ENCODE measurements at places on chromosomes 12 and 14.
A peak's percentile ranks its signal among the peaks of the same experiment; 100 is the strongest.

GRCh38 chr12:7459973-7460372 is 16.0 kb upstream of the CD163L1 start:
- H3K4me1 ChIP-seq, result no peaks in the 10 kb centered on the region
- no peaks in the 10 kb centered on the region for H3K36me3 ChIP-seq
- ATAC-seq, result no peak
- H3K4me3 ChIP-seq, result no peak overlapping the region
- no peak overlapping the region for H3K27ac ChIP-seq

DNA sequence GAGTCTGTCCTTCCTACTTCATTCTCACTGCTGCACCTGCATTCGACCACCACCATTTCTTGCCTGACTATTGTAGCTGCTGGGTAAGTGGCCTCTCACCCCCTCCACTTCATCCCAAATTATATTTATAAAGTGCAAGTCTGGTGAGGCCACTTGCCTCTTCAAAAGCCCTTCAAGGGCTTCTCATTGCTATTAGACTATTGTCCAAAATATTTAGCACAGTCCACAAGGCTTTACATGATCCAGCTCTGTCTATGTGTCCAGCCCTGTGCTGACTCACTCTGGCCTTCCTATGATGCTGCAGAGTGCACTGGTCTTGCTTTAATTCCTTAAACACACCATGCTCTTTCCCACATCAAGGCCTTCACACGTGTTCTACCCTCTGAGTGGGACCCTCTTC is 46.0 kb downstream of the PAH start:
- H3K36me3 ChIP-seq, result no peaks in the 10 kb centered on the region
- H3K27me3 ChIP-seq, result peaks cover 4% of the 10 kb centered on the region
- no peak for ATAC-seq
- no peak overlapping the region for H3K27ac ChIP-seq
- H3K4me3 ChIP-seq, result no peak overlapping the region

DNA sequence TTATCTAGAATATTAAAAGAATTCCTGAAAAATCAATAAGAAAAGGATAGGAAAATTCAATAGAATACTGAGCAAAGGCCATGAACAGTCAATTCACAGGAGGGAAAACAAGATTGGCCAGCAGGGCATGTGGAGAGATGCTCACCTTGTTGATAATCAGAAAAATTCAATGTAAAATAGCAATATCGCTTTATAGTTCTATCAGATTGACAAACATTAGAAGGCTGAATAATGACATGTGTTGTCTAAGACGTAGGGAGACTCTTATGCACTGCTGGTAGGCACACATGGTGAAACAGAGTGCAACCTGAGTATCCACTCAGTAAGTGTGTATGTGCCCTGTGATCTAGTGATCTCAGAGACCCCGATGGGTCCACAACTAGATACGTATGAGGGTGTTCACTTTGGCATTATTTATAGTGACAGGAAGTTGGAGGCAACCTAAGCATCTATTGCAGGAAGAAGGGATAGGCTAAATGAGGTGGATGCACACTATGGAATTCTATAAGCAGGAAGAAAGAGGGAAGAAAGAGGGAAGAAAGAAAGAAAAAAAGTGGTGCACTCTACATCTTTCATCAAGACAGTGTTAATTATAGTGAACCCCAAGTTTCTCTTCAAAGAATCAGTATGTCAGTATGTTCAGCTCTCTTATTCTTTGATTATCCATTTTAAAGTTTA is 3.8 kb upstream of the ANKRD33 start:
- ATAC-seq, result no peak
- no peaks in the 10 kb centered on the region for H3K36me3 ChIP-seq
- H3K4me1 ChIP-seq, result peaks cover 8% of the 10 kb centered on the region
- no peak overlapping the region for H3K4me3 ChIP-seq
- peaks cover 3% of the 10 kb centered on the region for H3K27me3 ChIP-seq

GRCh38 chr12:131463174-131463573 is 247.7 kb upstream of the SFSWAP start:
- no peaks in the 10 kb centered on the region for H3K4me1 ChIP-seq
- no peak for ATAC-seq
- no peak overlapping the region for H3K27ac ChIP-seq
- H3K36me3 ChIP-seq, result no peaks in the 10 kb centered on the region

GRCh38 chr12:113781415-113782198 is 184.5 kb downstream of the RBM19 start:
- H3K4me3 ChIP-seq, result no peak overlapping the region
- H3K36me3 ChIP-seq, result no peaks in the 10 kb centered on the region
- H3K27me3 ChIP-seq, result peaks cover 40% of the 10 kb centered on the region
- H3K27ac ChIP-seq, result no peak overlapping the region
- H3K4me1 ChIP-seq, result no peaks in the 10 kb centered on the region
- no peak for ATAC-seq

DNA sequence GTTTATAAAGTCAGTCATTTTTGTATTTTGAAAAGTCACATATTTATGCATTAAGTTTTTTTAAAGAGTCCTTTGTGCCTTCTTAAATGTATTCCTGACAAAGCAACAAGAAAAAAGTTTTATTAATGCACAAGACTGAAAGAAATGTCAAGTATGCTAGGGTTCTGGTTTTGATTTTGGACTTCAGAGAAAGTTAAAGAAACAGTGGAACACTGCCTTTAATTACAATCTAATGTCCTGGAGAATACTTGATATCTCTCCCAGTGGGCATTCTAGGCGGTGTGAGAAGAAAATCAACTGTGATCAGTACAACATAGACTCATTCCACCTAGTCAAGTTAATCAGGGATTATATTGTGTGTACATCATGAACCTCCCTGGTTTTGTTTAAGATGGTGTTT is 49.9 kb downstream of the PRICKLE1 start:
- no peaks in the 10 kb centered on the region for H3K36me3 ChIP-seq
- no peak overlapping the region for H3K4me3 ChIP-seq
- no peak for ATAC-seq
- H3K4me1 ChIP-seq, result no peaks in the 10 kb centered on the region

DNA sequence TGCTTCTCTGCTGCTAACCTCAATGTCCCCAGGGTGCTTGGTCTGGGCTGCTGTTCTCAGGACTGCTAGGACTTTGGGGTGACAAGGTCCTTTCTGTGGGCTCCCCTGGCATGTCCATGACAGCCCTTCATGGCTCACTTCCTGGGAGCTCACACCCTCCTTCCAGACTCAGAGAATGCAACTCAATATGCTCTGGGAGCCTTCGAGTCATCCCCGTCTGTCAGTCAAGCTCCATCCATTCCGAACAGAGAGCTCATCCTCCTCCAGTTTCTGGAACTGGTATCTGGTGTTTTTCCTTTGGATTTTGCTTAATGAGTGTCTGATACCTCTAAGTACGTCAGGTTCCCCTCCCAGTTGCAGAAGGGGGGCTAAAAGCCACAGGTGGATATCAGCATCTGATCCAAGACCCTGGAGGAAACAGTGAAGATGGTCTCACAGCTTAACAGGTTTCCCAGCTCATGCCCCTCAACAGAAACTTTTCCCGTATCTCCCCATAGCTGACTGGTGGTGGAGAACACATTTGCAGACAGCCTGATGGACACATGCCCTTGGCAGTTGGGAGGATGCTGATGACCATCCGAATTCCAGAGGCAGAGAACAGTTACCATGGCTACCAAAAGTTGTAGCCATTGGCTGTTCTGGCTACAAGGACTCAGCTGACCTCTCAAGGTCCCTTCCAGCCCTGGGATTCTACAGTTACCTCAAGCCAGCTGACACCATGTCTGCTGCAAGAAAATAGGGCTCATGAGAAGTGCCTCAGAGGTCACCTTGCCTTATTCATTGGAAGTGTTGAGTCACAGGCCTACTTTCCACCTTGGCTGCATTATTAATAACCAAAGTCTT is 9.5 kb upstream of the RAB35 start:
- peak overlapping the region; percentile 92 for H3K27ac ChIP-seq
- H3K4me3 ChIP-seq, result peak overlapping the region; percentile 60
- ATAC-seq, result peak; percentile 65
- H3K27me3 ChIP-seq, result no peaks in the 10 kb centered on the region
- peaks cover 33% of the 10 kb centered on the region for H3K4me1 ChIP-seq
- peaks cover 54% of the 10 kb centered on the region for H3K36me3 ChIP-seq

GRCh38 chr14:44962334-44963043 is 499 bp downstream of the TOGARAM1 start:
- peak; percentile 25 for ATAC-seq
- peaks cover 31% of the 10 kb centered on the region for H3K4me1 ChIP-seq
- peaks cover 19% of the 10 kb centered on the region for H3K36me3 ChIP-seq
- no peaks in the 10 kb centered on the region for H3K27me3 ChIP-seq
- H3K4me3 ChIP-seq, result no peak overlapping the region

GRCh38 chr12:113418213-113418879 is 3.8 kb upstream of the SDSL start:
- H3K27me3 ChIP-seq, result peaks cover 9% of the 10 kb centered on the region
- no peak overlapping the region for H3K4me3 ChIP-seq
- H3K27ac ChIP-seq, result no peak overlapping the region
- peaks cover 4% of the 10 kb centered on the region for H3K4me1 ChIP-seq
- no peaks in the 10 kb centered on the region for H3K36me3 ChIP-seq

- no peaks in the 10 kb centered on the region for H3K4me1 ChIP-seq
- H3K4me3 ChIP-seq, result no peak overlapping the region
- no peak overlapping the region for H3K27ac ChIP-seq
- no peak for ATAC-seq
- no peaks in the 10 kb centered on the region for H3K27me3 ChIP-seq
- no peaks in the 10 kb centered on the region for H3K36me3 ChIP-seq
These were observed 44.0 kb upstream of the PRICKLE1 start for GRCh38 chr12:42633594-42633993.

- H3K4me1 ChIP-seq, result peaks cover 11% of the 10 kb centered on the region
- ATAC-seq, result no peak
- H3K36me3 ChIP-seq, result no peaks in the 10 kb centered on the region
- no peak overlapping the region for H3K27ac ChIP-seq
These were observed 4.7 kb upstream of the CPNE6 start for GRCh38 chr14:24066496-24067132.

GRCh38 chr12:71445071-71445470 is 5.5 kb downstream of the LGR5 start:
- H3K4me1 ChIP-seq, result peaks cover 4% of the 10 kb centered on the region
- H3K4me3 ChIP-seq, result no peak overlapping the region
- H3K36me3 ChIP-seq, result no peaks in the 10 kb centered on the region
- ATAC-seq, result no peak
- H3K27ac ChIP-seq, result no peak overlapping the region

GRCh38 chr14:56206596-56206995 is 88.4 kb downstream of the PELI2 start:
- no peaks in the 10 kb centered on the region for H3K27me3 ChIP-seq
- H3K36me3 ChIP-seq, result no peaks in the 10 kb centered on the region
- H3K4me1 ChIP-seq, result no peaks in the 10 kb centered on the region

DNA sequence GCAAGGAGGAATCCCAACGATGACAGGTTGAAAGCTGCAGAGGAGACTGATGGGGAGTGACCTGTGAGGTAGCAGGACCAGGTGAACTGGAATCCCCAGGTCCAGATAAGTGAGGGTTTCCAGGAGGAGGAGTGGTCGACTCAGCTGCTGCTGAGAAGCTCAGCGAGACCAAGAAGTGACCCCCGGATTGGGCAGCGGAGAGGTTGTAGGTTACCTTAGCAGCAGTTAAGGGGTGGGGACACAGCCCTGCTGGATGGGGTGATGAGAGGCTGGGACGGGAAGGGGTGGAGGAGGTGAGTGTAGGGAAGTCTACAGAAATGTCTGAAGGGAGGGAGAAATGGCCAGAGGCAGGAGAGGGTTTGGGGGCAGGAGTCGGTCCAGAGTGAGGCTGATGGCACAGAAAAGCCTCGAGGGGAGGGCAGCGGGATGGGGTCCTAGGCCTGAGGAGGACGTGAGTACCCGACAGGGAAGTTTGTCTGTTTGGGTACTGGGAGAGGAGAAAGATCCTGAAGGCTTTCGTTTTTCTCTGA is 2.6 kb upstream of the RCOR1 start:
- H3K4me3 ChIP-seq, result peak overlapping the region; percentile 77
- H3K4me1 ChIP-seq, result peaks cover 12% of the 10 kb centered on the region
- H3K36me3 ChIP-seq, result peaks cover 13% of the 10 kb centered on the region
- no peak for ATAC-seq
- no peaks in the 10 kb centered on the region for H3K27me3 ChIP-seq
- H3K27ac ChIP-seq, result no peak overlapping the region

GRCh38 chr14:54942913-54943312 is 40.3 kb upstream of the GCH1 start:
- H3K36me3 ChIP-seq, result peaks cover 51% of the 10 kb centered on the region
- no peaks in the 10 kb centered on the region for H3K27me3 ChIP-seq
- no peaks in the 10 kb centered on the region for H3K4me1 ChIP-seq
- H3K27ac ChIP-seq, result no peak overlapping the region
- ATAC-seq, result no peak
- no peak overlapping the region for H3K4me3 ChIP-seq

DNA sequence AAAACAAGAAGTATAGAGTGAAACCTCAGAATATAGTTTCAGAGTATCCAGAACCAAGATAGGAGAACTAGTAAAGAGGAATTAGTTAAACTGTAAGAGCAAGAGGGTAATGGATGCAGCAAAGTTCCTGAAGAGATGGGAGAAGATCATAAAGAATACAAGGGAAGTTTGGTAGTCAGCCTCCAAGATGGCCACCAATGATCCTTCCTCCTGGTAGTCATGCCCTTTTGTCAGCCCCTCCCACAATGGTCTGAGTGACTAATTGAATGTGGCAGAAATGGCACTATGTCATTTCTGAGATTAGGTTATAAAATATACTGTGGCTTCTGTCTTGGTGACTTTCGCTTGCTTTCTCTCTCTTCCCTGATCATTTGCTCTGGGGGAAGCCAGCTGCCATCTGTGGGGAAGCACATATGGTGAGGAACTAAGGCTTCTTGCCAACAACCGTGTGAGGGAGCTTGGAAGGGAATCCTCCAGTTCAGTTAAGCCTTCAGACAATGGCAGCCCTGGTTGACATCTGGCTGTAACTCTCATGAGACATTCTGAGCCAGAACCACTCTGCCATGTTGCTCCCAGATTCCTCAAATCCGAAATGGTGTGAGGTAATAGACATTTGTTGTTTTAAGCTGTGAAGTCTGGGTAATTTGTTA is 55.3 kb upstream of the AMN1 start:
- no peaks in the 10 kb centered on the region for H3K36me3 ChIP-seq
- H3K27ac ChIP-seq, result no peak overlapping the region
- peaks cover 1% of the 10 kb centered on the region for H3K4me1 ChIP-seq
- H3K27me3 ChIP-seq, result no peaks in the 10 kb centered on the region
- no peak overlapping the region for H3K4me3 ChIP-seq

- ATAC-seq, result no peak
- H3K27me3 ChIP-seq, result peaks cover 24% of the 10 kb centered on the region
- peak overlapping the region; percentile 7 for H3K27ac ChIP-seq
These were observed 90.0 kb downstream of the FBXL14 start for GRCh38 chr12:1504304-1504894.

- peaks cover 17% of the 10 kb centered on the region for H3K27me3 ChIP-seq
- H3K27ac ChIP-seq, result no peak overlapping the region
- no peak overlapping the region for H3K4me3 ChIP-seq
- ATAC-seq, result no peak
- peaks cover 10% of the 10 kb centered on the region for H3K4me1 ChIP-seq
- H3K36me3 ChIP-seq, result no peaks in the 10 kb centered on the region
These were observed 208.3 kb downstream of the GXYLT1 start for GRCh38 chr12:41936333-41936732.

Data from activated T-helper 17 cell treated with anti-CD3 and anti-CD28 coated beads, Interleukin-2, amount 50 U/mL, for 72 hours (primary cell).